ENCODE measurements at places on chromosomes 12 and 14.

GRCh38 chr14:43669355-43669754 is 837.7 kb downstream of the FSCB start:
- no peak for DNase-seq

GRCh38 chr12:52352951-52353350 is 14.3 kb downstream of the KRT85 start:
- no peak for DNase-seq

DNA sequence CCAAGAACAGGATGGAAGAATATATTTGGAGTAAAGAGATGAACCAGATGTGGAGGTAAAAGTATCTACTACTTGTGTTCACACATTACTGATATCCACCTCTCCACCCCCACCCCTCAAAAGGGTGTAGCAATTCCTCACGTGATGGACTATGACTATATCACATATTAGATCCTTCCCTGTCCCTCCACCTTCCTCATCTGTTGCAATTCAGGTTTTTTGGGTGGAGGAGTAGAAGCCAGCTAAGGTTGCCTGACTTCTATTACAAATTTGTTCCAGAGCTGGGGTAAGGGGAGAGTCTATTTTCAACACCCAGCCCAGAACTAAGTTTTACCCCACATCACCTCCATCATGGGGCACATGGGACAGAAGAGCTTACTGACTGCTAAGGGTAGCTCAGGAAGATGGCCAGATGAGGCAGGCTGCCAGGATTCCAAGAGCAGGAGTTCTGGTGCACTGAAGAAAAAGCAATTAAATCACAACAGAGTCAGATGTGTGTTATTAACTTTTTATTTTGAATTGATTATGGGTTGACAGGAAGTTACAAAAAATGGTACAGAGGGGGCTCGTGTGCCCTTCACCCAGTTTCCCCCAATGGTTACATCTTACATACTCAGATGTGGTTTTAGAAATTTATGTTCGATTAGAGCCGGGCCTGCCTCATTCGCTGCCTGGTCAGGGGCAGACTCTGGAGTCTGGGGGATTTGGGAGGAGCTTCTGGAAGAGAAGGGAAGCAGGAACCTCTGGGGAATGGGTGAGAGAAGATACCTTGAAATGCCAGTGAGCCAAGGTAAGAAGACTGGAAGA is 2.1 kb downstream of the RNASE13 start:
- no peak for DNase-seq

GRCh38 chr14:71943695-71944018 is 11.4 kb downstream of the RGS6 start:
- no peak for DNase-seq

DNA sequence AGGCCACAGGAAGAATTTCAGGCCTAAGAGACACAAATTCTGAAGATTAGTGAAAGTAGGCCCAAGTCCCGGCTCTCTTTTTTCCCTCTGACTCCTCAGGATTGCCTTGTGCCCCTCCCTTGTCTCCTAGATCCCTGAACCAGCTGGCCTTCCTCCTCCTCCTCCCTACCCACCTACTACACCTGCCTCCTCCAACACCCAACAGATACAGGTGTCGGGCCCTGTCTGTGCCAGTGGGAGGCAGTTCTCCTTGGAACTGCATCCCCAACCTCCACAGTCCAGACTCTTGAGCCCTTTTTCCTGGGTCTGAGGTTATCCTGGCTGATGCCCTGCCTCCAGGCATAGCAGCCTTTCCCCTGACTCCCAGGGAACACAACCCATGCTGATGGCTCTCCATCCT is 1.8 kb downstream of the PPP1R1A start:
- no peak for DNase-seq

DNA sequence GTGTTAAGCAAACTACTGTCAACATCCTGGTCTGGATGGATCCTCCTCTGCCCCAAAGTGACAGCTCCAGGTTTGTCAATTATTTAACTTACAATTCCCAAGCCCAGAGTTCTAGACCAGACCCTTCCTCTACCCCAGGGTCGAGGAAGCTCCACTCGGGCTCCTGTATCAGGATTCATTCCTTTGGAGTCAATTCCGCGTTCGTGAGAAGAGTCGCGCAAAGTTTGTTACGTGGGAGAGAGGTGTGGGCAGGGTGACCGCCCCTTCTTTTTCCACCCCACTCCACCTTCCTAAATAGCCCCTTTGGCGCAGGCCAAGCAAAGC is 479 bp downstream of the SEL1L start:
- DNase-seq, result no peak

GRCh38 chr12:124720681-124721500 is 142.8 kb downstream of the SCARB1 start:
- no peak for DNase-seq

DNA sequence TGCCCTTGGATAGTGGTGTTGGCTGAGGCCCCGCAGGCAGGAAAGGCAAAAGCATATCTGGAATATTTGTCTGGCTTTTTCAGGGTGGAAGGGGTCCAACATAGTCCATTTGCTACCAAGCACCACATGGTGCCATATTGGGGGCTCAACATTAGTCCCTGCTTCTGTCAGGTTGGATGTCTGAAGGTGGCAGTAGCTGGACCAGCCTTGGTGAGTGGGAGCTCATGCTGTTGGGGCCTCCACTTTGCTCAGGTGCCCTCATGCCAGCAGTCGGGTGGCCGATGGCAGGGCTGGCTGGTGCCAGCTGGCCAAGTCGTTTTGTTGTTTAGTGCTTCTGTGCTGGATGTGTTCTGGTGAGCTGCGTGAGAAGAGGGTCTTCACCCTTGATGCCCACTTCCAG is 135.3 kb downstream of the PAPOLA start:
- DNase-seq, result no peak

GRCh38 chr14:78758333-78758732 is 588.2 kb downstream of the NRXN3 start:
- DNase-seq, result no peak

DNA sequence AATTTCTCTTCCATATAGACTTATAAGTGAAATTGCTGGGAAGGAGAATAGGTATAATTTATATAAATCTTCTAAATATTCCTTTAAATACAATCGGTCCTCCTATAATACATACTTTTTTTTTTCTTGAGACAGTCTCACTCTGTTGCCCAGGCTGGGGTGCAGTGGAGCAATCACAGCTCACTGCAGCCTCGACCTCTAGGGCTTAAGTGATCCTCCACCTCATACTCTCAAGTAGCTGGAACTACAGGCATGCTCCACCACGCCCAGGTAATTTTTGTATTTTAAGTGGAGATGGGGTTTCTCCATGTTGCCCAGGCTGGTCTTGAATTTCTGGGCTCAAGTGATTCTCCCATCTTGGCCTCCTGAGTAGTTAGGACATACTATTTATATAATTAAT is 29.7 kb upstream of the NPFF start:
- DNase-seq, result no peak

DNA sequence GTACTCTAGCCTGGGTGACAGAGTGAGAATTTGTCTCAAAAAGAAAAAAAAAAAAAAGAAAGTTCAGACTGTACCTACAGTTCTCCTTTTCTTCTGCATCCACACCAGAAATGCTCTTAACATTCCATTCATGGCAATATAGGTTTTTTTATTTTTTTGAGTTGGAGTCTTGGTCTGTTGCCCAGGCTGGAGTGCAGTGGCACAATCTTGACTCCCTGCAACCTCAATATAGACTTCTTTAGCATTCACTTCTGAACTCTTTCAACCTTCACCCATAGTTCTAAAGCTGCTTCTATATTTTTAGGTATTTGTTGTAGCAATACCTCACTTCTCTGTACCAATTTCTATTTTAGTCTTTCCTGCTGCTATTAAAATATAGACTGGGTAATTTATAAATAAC is 1095.7 kb downstream of the FLRT2 start:
- no peak for DNase-seq

- no peak for DNase-seq
Observed at GRCh38 chr12:118706437-118706836, 274.9 kb upstream of the SRRM4 start.

GRCh38 chr14:28130610-28131284 is 635.8 kb upstream of the FOXG1 start:
- no peak for DNase-seq

GRCh38 chr12:15677726-15678201 is 111.4 kb downstream of the EPS8 start:
- no peak for DNase-seq

DNA sequence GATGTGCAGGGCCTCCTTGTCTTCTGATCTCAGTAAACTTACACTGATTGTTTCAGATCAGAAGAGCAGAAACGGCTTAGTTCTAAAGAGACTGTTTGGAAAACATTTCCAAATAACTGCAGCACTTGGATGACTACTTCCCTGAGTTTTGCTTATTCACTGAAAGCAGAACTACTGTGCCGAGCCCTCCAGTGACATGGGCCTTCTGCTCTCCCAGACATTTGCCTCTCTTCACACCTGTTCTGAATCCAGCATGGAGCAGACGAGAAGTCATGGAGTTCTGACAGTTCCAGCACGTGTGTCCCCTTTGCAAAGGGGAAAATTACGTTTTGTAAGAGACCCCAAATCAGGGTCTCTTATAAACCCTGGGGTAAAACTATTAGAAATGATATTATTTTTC is 31.4 kb downstream of the ETNK1 start:
- no peak for DNase-seq

DNA sequence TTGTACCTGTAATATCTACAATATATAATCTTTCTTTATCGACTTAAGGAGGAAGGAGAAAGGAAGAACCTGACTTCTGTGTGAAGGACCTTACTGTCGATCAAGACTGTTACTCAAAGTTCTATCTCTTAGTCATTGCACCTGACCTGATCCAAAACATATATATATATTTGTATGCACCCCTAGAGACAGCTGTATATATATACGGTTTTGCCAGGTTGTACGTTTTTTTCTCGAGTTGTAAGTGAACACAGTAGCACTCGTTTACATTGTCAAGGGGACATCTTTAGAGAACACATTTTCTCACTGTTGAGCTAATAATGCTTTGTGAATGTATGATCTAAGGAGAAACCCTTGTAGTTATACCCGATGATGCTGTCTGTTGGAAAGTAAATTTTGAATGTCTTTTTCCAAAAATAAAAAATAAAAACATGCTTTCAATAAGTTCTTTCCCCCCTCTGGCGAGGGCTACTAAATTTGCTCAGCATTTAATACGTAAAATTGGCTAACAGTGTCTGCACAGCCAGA is 536 bp upstream of the SLC35E3 start:
- no peak for DNase-seq

GRCh38 chr12:53453953-53454640 is 2.2 kb downstream of the PCBP2 start:
- no peak for DNase-seq

GRCh38 chr14:90979515-90979914 is 80.9 kb downstream of the RPS6KA5 start:
- DNase-seq, result no peak

DNA sequence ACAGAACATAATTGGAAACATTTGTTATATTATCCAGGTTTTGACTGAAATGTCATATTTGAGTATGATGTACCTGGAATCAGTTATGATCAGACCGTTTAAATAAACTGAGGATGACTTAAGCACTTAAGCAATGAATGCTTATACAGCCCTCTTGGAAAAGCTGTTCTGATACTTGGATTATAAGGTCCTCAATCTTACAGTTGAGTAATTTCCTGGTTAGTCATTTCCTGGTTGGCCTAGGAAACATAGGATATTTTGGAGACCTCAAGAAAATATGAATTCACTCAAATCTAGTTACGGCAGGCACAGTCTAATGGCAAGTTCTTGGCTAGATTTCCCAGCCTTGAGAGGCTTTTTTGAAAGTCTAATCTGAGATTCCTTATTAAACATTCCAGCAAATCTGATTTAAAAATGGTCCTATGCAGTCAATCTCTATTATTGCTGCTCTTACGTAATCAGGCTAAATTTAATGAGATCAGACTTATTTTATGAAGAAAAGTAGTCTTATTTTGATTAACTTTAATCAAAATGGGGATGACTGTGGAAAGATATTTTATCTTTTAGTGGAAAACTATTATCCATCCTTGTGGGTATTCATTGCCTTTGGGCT is 447.2 kb downstream of the SNAPC1 start:
- DNase-seq, result no peak

DNA sequence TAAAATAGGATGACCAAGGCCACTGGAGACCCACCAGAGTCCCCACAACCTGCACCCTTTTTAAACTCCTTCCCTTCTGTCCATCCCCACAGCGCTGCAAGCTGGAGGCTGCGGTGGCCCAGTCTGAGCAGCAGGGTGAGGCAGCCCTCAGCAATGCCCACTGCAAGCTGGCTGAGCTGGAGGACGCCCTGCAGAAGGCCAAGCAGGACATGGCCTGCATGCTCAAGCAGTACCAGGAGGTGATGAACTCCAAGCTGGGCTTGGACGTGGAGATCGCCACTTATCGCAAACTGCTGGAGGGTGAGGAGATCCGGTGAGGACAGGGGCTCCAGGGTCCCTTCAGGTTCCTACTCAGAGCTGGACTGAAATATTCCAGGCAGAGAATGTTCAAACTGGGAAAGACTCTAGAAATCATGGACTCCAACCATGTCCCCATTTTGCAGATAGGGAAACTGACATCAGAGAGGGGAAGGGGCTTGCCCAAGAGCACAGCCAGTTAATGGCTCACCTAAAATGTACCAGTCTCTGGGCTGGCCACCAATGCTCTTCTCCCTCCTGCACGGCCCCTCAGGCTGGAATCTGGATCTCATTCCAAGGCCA is 17.2 kb downstream of the KRT85 start:
- no peak for DNase-seq

- DNase-seq, result peak; percentile 10
Observed at GRCh38 chr14:100857923-100858837, 32.3 kb downstream of the MEG3 start.

- no peak for DNase-seq
Observed at GRCh38 chr14:31884776-31885379, 192.2 kb upstream of the ARHGAP5 start.

GRCh38 chr14:55771242-55771981 is 191.4 kb downstream of the KTN1 start:
- no peak for DNase-seq

- no peak for DNase-seq
Observed at GRCh38 chr14:24250354-24250753, 7.9 kb upstream of the TINF2 start.

DNA sequence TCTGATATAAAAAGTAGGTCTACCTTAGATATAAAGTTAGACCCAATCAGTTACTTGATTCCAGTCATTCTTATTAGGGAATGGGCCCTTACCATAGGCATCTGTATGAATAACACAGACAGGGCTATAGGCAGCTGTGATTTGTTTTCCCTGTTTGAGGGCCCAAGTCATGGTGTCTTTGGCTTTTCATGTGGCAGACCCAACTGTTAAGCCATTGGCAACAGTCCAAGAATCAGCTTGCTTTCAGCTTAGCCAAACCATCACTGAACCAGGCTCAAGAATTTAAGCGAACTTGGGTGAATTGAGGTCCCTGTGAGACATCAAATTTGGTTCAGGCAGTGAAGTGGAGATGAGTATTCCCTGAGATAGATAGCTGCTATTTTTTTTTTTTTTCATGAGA is 111.2 kb downstream of the LRRIQ1 start:
- no peak for DNase-seq

DNA sequence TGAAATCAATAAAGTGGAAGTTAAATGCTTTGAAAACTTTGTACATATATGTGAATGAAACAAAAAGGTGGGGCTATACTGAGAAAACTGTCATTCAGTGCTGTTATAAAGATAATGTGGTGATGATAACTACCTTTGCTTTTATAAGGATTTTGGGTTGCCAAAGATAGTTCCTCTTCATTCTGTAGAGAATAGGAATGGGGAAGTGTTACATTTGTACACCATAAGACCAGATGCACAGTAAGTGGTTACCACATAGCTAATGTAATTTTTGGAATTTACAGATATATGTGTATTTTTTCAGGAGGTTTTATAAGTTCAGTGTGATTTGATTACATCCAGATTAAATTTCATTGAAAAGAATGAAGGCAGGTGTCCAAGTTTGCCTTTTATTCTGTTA is 18.1 kb downstream of the RAB21 start:
- DNase-seq, result no peak

GRCh38 chr14:77862154-77862786 is 62.4 kb downstream of the ADCK1 start:
- DNase-seq, result peak; percentile 93

Data from left lung (tissue), 14 donors.